ENCODE measurements at places on chromosomes 6 and 20.

GRCh38 chr6:134272374-134272773 lies 45.5 kb downstream of the SGK1 start:
- no peak for DNase-seq

DNA sequence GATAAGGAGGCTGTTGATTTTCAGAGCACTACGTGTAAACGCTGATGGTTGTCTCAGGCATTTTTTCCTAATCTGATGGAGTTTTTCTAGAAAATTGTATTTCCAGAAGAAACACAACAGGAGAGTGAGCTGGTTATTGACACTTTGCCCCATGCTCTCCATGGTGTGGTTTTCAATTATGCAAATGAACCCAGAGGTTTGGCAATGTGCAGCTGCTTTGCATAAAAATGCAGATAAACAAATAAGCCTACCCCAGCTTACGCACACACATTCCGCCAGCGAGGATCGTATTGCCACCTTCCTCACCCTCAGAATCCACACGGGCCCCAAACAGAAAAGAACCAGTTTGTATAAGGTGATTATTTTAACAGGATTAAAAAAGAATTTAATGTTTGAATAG lies 45.1 kb upstream of the FRMD1 start:
- DNase-seq, result no peak

- DNase-seq, result no peak
These were observed 12.5 kb downstream of the CTSZ start for GRCh38 chr20:58994390-58995159.

GRCh38 chr6:130679684-130680083 lies 147.5 kb upstream of the SMLR1 start:
- no peak for DNase-seq

- no peak for DNase-seq
These were observed 61.5 kb downstream of the TBXT start for GRCh38 chr6:166106076-166106686.

DNA sequence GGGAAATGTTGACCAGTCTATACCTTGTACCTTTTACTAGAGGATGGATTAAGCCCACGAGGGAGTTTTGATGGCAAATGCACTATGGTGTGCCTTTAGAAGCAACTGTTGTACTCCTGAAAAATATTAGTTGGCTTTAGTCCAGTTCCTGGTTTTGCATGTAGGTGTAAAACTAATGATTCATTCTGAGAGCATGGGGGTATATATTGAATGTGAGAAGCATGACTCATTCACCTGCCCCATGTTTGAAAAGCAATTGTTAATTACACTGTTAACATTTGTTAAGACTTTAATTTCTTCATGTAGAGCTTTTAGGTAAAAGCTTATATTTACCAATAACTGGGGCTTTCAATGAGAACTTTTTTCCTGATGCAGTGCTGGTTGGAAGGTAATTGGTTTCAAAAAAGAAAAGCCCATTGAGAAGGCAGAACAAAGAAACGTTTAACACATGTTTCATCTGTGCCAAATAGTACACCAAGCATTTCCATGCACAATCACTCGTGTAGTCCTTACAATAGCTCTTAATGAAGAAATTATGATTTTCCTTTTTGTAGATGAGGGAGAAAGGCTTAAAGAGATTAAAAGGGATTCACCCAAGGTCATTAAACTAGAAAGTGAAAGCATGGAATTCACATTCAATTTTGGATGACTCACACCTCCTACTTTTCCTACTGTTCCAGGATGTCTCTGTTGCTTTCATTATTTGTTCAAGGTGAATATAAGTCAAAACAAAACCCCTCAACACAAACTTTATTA lies 134.1 kb downstream of the CCDC170 start:
- DNase-seq, result no peak

DNA sequence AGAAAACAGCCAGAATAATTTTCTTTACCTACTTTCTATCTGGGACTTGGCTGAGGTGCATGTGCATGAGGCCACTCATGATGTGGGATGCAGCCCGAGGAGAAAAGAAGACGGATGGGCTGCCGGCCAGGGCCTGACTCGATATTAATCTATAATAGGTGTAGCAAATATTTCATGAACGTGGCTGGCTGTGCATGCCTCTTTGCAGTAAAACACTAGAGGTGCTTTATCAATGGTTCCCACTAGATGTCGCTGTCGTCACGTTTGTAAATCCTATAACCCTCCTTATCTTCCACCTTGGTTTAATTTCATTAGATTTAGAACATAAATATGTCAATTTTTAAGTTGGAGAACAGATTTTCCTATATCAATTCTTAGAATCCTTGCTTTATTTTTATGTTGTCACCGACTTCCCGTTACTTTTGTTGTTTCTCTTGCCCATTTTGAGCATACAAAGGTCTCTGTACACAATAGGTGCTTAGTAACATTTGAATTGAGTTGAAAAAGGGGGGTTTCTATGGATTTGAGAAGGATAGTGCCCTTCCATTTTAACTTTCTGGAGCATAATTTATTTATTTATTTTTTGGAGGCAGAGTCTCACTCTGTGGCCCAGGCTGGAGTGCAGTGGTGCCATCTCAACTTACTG lies 19.6 kb upstream of the FERMT1 start:
- DNase-seq, result no peak

GRCh38 chr20:54337144-54337543 lies 129.3 kb downstream of the PFDN4 start:
- DNase-seq, result no peak

DNA sequence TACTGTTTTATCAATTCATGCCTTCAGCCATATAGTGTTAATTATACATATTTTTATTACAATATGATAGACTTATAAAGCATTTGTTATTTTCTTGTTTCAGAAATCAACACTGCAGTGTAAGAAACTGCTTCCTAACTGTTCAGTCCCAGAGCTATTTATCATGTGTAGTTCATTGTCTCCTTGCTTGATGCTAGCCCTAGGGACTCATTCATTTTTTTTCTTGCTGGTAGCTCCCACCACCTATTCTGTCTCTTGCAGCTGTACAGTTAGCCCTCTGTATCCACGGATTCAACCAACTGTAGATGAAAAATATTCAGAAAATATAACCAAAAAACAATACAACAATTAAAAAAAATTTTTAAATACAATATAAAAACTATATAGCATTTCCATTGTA lies 121.3 kb downstream of the STXBP5 start:
- DNase-seq, result no peak

DNA sequence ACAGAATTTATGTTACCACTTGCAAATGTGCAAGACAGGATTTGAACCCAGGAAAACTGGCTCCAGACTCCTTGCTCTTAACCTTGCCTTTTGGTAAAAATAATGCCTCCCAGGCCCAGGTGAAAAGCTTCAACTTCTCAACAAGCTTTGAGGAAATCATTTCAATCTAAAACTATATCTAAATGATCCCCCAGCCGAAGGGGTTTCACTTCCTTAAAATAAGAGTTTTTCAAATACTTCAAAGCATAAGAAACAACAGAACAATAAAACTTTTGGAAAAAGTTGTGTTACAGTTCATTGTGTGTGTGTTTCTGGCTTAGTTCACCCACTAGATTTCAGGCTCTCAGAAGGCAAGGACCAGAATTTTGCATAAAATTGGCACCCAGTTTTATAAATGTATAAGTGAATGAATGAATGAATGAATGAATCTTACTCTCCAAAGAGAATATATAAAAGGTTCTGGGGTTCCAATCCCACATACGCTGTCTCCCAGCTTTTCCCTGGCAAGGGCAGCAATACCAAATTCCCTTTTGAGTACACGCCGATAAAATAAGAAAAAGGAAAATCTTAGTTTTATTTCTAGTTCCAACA lies 5.4 kb downstream of the OR2H2 start:
- peak; percentile 4 for DNase-seq

GRCh38 chr6:45094831-45095230 lies 233.3 kb upstream of the RUNX2 start:
- DNase-seq, result no peak

DNA sequence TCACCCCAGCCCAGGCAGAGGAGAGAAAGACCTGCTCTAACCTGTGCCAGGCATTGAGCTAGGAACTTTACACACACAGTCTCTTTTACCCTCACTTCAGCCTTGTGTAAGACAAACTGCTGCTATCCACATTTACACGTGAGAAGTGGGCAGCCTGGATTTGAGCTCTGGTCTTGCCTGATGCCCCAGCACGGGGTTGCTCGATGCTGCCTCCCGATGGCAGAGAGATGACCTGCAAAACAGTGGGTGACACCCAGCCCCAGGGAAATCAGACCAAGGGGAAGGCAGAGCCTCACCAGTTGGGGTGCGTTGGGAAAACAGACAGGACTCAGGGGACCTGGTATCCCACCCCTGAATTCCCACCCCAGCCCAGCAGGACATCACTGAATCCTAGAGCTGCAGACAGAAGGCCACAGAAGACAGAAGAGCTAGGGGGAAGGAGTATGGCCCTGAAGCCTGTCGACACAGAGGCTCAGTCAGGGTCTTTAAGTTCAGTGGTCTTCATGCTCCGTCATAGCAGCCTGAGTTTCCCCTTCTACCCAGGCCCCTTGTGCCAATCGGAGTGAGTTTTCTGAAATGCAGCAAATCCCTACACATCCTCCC lies 990 bp downstream of the BPI start:
- DNase-seq, result peak; percentile 90

DNA sequence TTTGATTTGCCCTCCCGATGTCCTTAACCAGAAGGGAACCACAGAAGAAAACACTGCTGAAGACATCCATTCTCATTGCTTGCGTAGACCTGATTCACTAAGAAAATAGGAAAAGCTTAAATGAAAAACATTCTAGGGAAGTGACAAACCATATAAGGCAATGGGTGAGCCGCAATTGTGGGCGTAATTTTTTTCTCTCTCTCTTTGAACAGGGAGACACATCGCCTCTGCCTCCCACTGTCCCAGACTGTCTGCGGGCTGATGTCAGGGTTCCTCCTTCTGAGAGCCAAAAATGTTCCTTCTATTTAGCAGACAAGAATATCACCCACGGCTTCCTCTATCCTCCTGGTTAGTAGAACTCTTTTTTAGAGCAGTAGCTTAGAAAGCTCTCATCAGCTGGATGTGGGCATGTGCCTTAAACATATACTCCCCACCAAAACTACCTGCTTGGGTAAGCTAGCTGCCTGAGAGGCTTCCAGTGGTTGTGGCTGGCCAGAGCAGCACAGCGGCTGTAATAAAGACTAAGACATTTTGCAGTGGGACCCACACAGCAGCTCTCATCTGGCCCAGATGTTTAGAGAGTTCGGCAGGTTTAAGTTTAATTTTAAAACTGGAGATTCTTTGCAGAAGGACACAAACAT lies 22.7 kb upstream of the CTAGE9 start:
- no peak for DNase-seq

- DNase-seq, result no peak
These were observed 534.5 kb downstream of the MAFB start for GRCh38 chr20:40154514-40154913.

GRCh38 chr6:42045538-42046460 lies 4.5 kb upstream of the TAF8 start:
- peak; percentile 53 for DNase-seq

GRCh38 chr20:63360850-63361518 lies at the start of gene CHRNA4:
Gene CHRNA4, minus strand, starts transcription at chr20:63361349. Its CDS starts 184 bp downstream, at chr20:63361165.
- DNase-seq, result peak; percentile 79

- no peak for DNase-seq
These were observed 68.9 kb downstream of the PERP start for GRCh38 chr6:138038142-138038870.

DNA sequence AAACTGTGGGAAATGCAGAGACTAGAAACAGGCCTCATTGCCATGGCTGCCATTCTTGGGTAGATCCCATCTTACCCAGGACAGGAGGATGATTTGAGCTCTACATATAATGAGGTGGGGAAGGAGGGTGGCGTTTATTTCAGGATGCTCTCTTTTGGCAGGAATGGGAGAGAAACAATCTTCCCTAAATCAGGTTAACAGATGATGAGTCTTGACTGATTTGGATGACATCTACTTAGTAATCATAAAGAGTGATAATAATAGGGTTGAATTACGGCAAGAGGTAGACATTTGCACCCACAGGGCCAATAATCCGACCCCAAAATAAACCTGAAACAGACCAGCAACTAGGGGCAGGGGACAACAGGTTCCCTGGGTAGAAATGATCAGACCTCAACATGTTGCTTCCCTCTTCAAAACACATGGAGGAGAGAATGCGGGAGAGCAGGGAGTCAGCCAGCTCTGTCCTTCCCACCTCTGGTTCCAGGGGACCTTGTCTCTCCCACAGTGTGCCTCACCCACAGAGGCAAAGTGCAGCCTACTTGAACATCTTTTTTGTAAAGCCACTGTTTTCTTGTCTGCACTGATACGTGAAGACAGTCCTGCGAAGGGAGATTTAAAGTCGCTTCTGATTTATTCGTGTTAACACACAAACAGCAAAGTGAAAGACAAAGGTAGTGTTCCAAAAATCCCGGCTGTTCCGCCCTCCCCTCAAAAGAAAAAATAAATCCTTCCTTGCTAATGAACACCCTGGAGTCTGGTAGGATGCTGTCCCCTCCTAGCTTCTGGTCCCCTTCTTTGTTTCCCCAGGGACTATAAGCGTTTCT lies 3.9 kb downstream of the FOXQ1 start:
- no peak for DNase-seq

Measured in H1 (cell line).